ENCODE measurements at places on chromosomes 12 and 14.

- DNase-seq: no peak
Measured at GRCh38 chr12:3523728-3524127, 32.7 kb downstream of the PRMT8 start.

DNA sequence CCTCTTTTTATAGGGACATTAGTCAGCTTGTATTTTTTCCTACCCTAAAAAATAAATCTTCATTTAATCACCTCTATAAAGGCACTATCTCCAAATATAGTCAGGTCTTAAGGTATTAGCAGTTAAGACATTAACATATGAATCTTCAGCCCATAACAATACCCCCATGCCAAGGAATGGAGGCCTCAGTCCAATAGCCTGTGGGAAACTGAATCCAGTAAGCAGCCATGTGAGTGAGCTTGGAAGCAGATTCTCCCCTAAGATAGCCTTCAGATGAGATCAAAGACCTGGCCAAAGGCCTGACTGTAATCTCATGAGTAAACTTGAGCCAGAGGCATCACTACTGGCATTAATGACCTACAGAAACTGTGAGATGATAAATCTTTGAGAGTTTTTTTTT, 232.1 kb upstream of the SYT10 start:
- no peak for DNase-seq

DNA sequence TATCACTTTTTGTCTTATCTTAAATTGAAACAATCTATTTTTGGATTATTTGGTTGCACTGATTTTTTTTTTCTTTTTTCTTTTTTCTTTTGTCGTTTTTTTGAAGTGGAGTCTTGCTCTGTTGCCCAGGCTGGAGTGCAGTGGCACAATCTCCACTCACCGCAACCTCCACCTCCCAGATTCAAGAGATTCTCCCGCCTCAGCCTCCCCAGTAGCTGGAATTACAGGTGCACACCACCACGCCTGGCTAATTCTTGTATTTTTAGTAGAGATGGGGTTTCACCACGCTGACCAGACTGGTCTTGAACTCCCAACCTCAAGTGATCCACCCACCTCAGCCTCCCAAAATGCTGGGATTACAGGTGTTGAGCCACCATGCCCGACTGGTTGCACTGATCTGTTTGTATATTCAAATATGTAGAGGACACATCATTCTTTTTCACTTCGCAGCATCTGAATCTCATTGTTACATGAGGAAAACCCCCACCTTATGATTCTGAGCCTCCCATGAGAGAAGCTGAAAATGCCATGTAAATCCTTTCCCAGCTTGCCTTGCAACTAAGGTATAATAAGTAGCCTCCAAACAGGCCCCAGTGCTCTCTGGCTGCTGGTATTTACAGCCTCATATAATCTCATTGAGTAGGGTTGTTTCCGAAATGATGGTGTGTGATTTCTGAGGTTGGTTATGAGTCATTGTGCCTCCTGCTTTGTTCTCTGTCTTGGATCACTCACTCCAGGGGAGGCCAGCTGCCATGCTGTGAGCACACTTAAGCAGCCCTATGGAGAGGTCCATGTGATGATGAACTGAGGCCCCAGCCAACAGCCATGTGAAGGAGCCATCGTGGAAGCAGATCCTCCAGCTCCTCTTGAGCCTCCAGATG, 5.2 kb upstream of the HSP90B1 start:
- no peak for DNase-seq

- no peak for DNase-seq
Measured at GRCh38 chr12:90512518-90512917, 442.5 kb downstream of the CCER1 start.

DNA sequence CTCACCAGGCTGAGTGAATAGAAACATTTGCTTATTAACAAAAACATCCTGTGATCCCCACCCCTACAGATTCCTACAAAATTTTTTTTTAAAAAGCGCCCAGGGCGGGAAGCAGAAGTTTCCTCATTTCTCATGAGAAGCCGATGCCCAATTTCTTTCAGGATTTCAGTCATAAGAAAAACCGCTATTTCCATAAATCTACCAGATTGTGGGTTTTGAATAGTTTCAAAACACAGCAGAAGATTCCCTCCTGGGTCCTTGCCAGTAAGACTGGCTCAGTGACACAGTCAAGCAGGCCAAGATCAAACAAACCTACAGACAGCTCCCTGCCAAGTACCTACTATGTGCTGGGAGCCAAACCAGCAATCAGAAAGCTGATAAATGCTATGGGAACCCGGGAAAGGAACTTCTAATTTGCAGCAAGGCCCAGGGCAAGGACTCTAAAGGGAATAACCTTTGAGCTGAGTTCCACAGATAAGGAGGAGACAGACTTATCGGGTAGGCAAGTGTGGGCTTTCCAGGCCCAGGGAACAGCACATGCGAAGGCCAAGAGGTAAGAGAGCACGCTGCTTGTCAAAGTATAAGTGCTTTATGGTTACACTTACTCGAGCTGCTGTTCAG, 68.7 kb downstream of the CCDC88C start:
- no peak for DNase-seq

- DNase-seq: no peak
Measured at GRCh38 chr12:90712671-90713070, 242.3 kb downstream of the CCER1 start.

DNA sequence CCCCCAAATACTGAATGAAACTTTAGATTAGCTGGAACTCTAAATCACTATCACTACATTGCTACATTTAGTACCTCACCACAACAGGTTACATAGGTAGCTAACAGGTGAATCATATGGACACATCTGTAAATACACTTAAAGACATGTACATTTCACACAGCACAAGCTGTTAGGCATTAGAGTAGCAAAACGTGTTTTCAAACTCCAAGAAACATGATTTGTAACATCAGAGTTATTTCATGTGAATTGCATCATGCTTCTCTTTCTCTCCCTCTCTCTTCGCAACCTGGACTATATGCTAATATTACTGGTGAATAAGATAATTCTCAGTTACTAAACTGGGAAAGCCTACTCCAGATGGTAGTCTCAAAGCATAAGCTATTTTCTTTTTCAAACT, 4.3 kb downstream of the SEL1L start:
- DNase-seq: no peak

- no peak for DNase-seq
Measured at GRCh38 chr12:84276215-84276614, 636.4 kb downstream of the SLC6A15 start.

GRCh38 chr12:10771132-10771733, 31.2 kb downstream of the TAS2R7 start:
- DNase-seq: no peak

GRCh38 chr14:90517076-90517841, 120.4 kb downstream of the CALM1 start:
- no peak for DNase-seq

GRCh38 chr12:13026286-13026685, 17.9 kb upstream of the FAM234B start:
- DNase-seq: no peak
